ENCODE measurements at places on chromosomes 13 and 19.

GRCh38 chr19:12139269-12139668 lies 881 bp downstream of the ZNF20 start:
- DNase-seq = no peak

DNA sequence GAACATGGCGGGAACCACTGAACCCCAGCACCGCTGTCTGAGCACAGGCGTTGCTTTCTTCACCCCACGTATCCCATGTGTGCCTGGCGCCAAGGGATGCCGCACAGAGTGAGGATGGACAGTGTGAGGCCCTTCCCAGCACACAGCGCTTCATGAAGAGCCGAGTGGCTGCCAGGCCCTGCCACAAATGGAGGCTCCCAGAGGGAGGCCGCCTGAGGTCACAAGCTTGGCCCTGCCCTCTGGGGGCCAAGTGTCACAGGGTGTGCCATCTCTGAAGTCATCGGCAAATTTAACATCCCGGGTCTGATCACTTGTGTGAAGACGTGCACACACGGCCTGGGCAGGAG lies 24.4 kb downstream of the MPND start:
- DNase-seq = no peak

GRCh38 chr19:5563008-5563431 lies 4.7 kb downstream of the TINCR start:
- DNase-seq = no peak

DNA sequence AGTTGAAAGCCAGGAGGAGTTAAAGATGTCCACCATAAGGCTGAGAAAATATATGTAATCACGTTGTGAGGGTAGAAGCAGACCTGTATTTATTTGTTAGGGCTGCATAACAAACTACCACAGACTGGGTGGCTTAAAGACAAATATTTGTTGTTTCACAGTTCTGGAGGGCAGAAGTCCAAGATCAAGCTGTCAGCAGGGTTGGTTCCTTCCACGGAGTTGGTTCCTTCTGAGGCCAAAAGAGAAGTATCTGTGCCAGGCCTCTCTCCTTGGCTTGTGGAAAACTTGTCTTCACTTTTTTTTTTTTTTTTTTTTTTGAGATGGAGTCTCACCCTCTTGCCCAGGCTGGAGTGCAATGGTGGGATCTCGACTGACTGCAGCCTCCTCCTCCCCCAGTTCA lies 73.7 kb upstream of the SLAIN1 start:
- no peak for DNase-seq

DNA sequence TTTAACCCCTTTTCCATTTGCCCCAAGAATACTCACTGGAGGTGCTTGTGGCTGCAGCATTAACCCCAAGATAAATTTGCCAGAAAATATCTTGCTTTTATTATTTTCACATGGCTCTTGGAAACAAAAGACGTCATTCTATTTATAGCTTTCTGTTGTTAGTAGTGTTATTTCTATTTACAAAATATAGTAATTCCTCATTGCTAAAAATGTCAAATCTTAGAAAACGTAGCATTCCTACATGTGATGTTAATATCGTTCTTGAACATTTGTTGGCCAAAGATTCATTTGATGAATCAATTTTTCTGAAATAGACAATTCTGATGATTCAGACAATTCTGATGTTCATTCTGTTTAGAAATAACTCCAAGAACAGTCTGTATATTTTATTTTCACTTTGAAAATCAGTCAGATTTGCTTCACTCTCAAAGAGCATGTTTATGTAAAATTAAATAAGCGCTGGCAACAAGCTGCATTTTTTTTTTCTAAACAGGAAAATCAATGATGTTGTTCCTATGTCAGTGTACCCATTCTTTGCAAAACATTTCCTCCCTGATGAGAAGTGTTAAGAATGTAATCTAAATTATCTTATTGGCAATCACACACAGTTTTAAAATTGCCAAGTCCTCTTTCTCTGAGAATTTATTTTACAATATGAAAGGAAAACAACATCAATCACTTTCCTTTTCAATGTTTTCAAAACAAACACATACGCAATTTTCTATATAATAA lies 334.0 kb downstream of the KCTD12 start:
- DNase-seq = no peak

DNA sequence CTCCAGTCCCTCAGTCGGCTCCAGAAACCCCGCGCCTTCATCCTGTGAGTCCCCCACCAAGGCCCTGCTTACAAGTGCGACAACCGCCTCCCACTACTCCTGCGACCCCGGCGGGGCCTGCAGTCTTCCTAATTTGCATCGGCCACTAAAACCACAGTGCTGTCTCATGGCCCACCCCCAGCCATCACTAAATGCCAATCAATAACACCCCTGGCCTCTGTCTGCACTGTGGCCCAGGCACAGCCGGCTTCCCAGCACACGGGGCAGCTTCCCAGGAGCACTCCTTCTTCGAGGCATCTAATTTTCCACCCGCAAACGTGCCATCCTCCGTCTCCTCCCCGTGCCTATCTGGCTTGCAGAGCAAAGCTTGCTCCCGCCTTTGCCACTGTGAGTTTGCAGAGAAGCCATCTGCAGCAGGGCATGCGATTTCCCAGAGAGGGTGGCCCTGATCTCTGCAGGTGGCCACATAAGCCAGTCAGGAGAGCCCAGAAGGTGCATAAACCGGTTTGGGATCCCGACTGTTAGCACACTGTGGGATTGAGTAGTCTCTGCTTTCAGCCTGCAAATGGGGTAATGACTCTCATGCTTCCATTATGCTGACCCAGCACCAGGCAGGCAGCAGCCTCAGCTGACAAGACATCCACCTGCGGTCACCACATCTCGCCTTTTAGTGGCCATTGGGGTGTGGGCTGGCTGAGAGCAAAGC lies 34.0 kb upstream of the USE1 start:
- DNase-seq = no peak

- no peak for DNase-seq
Measured at GRCh38 chr19:44685877-44686276, 13.1 kb upstream of the CEACAM16 start.

DNA sequence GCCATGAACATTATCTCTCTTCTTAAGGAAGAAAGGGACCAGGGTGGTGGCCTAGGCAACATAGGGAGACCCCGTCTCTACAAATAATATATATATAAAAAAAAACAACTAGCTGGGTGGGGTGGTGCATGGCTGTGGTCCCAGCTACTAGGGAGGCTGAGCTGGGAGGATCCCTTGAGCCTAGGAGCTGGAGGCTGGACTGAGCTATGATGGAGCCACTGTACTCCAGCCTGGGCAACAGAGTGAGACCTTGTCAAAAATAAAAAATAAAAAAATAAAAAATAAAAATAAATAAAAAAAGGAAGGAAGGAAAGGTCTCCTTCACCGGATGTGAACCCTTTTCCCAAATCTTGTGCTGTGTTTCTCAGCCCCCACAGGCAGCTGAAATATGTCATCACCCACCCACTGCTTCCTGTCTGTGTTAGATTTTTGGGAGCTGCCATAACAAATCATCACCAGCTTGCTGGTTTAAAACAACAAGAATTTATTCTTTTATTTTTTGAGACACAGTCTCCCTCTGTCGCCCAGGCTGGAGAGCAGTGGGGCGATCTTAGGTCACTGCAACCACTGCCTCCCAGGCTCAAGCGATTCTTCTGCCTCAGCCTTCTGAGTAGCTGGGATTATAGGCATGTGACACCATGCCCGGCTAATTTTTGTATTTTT lies 9.5 kb upstream of the TSPAN16 start:
- no peak for DNase-seq

- DNase-seq = no peak
Measured at GRCh38 chr13:100808330-100809128, 133.9 kb upstream of the TMTC4 start.
